ENCODE measurements at places on chromosomes 12 and 14. TPM values are rescaled to one million over a fixed set of nuclear protein-coding genes. Genes with fewer than 3 reads are reported as not detected.

GRCh38 chr12:5222011-5222461 lies 178.4 kb downstream of the KCNA5 start:
- DNase-seq = no peak

DNA sequence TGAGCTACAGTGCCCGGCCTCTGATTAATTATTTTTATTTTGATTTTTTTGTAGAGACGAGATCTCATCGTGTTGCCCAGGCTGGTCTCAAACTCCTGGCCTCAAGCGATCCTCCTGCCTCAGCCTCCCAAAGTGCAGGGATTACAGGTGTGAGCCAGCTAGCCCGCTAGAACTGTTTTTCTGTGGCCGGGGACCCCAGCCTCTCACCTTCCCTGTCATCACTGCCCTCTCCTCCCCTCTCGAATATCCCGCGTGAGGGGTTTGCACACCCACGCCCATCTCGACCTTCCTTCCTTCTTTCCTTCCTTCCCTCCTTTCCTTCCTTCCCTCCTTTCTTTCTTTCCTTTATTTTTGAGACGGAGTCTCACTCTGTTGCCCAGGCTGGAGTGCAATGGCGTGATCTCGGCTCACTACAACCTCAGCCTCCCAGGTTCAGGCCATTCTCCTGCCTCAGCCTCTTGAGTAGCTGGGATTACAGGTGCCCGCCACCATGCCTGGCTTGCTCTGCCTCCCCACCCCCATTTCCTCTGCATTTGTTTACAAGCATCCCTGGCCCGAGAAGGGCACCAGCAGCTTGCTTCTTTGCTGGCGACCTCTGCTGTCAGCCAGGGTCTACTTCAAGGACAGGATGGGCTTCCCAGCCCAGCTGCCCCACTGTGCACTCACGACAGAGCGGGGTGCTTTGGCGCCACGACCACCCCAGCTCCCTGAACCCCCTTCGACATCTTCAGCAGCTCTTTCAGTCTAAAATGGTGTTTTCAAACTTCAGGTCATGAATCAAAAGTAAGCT lies 4.3 kb upstream of the TRAF3 start:
- DNase-seq = no peak

DNA sequence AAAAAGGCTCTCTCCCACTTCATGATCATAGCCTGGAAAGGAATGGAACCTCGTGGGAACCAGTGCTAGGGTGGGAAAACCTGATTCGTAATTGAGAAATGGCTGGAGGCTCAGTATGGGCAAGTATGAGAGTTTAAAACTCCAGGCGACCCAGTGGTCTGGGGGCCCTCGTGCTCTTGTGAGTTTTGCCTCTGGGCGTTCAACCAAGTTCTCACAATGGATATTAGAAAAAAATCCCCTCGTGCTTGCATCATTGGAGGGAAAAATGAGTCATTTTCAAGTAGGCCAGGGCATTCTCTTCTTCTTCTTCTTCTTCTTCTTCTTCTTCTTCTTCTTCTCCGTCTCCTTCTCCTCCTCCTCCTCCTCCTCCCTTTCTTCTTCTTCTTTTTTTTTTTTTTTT lies 39.0 kb downstream of the GPR68 start:
- no peak for DNase-seq

GRCh38 chr12:6295094-6295811 lies 15.2 kb upstream of the PLEKHG6 start:
- DNase-seq = no peak

DNA sequence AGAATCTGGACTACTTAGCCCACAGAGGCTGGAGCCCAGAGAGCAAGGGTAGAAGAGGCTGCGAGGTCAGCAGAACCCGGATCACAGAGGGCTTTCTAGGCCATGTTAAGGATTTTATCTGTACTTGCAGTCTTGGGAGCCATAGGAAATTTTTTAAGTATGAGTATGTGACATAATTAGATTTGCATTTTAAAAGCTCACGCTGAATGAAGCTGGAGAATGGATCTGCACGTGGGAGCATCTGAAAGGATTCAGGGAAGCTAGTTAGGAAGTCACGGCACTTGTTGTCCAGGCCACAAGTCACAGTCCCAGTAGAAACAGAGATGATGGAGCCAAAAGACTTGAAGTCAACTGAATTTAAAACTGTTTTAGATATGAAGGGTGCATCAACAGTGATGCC lies 14.1 kb downstream of the CORO1C start:
- no peak for DNase-seq

DNA sequence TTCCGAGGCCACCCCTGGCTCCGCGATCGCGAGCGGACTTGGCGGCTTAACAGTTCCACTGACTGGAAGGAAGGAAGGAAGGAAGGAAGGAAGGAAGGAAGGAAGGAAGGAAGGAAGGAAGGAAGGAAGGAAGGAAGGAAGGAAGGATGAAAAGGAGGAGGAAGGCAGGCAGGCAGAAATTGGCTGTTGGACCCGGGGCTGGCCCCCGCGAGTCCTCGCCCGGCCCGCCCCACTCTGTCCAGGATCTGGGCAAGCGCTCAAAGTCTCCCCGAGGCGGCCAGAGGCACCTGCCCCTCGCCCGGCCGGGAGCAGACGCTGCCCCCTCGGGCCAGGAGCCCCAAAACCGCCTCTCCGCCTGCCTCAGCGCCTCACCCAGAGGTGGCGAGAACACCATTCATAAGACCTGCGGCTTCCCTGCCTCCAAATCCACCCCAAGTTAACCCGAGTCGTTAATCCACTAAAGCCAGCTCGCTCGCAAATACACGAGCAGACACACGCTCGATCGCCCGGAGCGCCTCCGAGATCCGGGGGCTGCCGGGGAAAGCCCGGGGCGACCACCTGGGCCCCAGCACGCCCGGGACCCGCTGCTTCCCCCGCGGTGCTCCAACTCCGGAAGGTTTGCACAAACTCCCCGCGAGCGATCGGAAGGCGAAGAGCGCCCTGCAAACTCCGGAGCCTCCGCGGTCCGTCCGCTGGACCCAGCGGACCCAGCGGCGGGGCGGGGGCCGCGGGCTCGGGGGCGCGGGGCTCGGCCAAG lies 844 bp downstream of the DPF3 start:
- DNase-seq = no peak

- peak; percentile 49 for DNase-seq
Observed at GRCh38 chr12:113186033-113186365, 478 bp downstream of the RITA1 start.

DNA sequence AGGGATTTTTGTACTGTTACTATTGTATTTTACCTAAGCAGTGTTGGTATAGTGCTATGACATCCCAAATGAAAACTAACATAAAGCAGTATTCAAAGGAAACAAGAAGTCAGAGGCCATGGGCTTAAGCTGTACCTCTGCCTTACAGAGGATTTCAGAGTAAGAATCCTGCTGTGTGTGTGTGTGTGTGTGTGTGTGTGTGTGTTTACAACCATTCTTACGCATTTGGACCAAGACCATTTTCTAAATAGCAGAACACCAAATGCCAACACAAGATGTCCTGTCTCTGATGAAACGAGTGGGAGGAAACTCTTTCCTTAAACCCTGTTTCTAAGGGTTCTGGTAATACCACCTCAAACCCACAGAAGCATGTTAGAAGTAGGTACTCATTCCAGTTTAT lies 64.4 kb downstream of the PPP1R36 start:
- no peak for DNase-seq

GRCh38 chr14:50222055-50222613 lies 9.2 kb downstream of the SOS2 start:
- no peak for DNase-seq

- no peak for DNase-seq
Observed at GRCh38 chr14:77243853-77244252, 27.2 kb downstream of the NGB start.

GRCh38 chr12:6276956-6277620 lies 33.4 kb upstream of the PLEKHG6 start:
- no peak for DNase-seq

Gene ATP23
- 13.7 TPM for total RNA-seq

Gene GDF3
- total RNA-seq = not detected

Gene FICD
- total RNA-seq = 5.4 TPM

Gene GAS2L3
- 37.7 TPM for total RNA-seq

Gene KCNK10
- total RNA-seq = 6.2 TPM

Gene GABARAPL1
- 185 TPM for total RNA-seq
